T-helper 2 cell (primary cell): ENCODE measurements at places on chromosomes 12 and 14.

- DNase-seq = no peak
These were observed 54.3 kb downstream of the PLEKHG7 start for GRCh38 chr12:92756898-92757596.

DNA sequence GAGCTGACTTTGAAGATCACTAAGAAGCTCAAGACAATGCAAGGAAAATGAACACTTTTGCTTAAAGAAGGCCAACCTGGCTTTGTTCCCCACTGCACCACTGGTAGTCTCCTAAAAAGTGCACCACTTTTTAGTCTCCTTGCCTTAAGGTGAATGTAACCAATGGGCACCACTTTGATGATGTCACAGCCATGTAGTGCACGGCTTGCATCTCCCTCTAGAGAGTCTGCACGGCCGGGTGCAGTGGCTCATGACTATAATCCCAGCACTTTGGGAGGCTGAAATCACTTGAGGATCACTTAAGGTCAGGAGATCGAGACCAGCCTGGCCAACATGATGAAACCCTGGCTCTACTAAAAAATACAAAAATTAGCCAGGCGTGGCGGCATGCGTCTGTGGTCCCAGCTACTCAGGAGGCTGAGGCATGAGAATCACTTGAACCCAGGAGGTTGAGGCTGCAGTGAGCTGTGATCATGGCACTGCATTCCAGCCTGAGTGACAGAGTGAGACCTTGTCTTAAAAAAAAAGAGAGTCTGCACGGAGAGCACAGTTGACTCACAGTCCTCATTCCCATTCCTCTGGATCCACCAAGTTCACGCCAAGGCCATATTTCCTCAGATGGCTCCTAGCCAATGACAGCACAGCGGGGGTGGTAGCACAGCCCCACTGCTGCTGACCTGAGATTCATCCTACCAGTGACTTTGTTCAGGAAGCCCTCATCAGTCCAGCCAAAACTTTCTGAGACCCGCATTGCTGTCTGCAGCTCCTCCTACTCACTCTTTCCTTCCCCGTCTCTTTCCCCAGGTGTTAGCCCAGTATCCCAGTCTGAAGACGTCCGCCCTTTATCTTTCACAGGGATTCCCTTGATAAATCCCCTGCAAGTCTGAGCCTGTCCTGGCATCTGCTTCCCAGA is 16.5 kb upstream of the IFT81 start:
- no peak for DNase-seq

DNA sequence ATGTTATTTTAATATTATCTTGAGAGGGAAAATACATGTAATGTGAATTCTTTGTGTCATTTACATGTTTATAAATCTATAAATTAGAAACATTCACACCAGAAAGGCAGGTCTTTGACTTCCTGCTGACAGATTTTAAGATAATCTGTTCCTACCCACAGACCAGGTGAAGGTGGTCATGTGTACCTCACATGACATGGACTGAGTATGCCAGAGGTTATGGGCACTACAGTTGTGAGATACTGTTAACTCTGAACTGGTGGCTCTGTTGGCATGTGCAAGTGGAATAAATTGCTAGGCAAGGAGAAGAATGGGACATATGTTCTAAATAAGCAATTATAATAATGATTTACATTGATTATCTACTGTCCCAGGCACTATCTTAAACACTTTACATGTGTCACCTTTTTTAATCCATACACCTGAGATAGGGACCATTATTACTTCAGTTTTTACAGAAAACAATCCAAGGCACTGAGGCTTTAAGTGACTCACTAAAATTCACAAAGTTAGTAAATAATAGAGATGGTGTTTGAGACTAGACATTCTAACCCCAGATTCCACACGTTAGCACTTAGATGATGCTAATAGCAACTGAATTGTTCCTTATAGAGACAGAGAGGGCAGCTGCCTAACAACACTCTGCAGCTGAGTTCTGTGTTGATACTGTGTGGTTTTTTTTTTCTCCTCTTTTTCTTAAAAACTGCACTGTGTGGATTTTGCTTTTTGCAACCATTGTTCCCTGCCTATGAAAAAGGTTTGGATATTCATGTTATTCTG is 23.8 kb downstream of the SLC16A7 start:
- no peak for DNase-seq

DNA sequence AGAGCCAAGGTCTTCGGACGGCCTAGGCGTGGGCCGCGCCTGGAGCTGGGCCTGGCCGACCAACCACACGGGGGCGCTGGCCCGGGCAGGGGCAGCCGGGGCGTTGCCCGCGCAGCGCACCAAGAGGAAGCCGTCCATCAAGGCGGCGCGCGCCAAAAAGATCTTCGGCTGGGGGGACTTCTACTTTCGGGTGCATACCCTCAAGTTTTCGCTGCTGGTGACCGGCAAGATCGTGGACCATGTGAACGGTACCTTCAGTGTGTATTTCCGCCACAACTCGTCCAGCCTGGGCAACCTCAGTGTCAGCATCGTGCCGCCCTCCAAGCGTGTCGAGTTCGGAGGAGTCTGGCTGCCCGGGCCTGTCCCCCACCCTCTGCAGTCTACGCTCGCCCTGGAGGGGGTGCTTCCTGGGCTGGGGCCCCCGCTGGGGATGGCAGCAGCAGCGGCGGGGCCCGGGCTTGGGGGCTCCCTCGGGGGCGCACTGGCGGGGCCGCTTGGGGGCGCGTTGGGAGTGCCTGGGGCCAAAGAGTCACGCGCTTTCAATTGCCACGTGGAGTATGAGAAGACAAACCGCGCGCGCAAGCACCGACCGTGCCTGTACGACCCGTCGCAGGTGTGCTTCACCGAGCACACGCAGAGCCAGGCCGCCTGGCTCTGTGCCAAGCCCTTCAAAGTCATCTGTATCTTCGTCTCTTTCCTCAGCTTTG is 4.4 kb upstream of the SHMT2 start:
- peak; percentile 35 for DNase-seq
